Naive B cell (primary cell): ENCODE measurements at places on chromosomes 11 and 22. TPM values are rescaled to one million over a fixed set of nuclear protein-coding genes. Genes with fewer than 3 reads are reported as not detected.

- no peak for DNase-seq
These were observed 34.1 kb downstream of the CSNK2A3 start for GRCh38 chr11:11318961-11319360.

The ZNF70 gene
- polyA plus RNA-seq: 1.0 TPM

The TSPAN18 gene
- polyA plus RNA-seq: not detected

The OR56A1 gene
- not detected for polyA plus RNA-seq

The MEI1 gene
- polyA plus RNA-seq: 81.9 TPM

GRCh38 chr11:35971841-35972422, 28.1 kb downstream of the LDLRAD3 start:
- DNase-seq: no peak

GRCh38 chr11:118998822-118999221, 884 bp downstream of the CENATAC start:
- no peak for DNase-seq

DNA sequence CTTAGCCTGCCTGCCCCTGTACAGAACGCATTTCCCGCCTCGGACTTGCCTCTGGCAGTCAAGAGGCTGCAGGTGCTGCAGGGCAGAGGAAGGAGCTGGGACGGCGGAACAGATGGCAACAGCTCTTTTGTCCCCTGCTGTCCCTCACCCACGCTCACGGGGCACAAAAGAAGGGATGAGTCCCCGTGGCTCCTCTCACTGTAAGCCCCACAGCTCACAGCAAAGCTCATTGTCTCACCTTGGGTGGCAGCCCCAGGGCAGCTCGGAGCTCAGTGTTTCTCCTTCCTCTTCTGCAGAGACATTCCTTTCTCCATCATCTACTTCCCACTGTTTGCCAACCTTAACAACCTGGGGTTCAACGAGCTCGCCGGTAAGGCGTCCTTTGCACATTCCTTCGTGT, 24.3 kb downstream of the SLC25A18 start:
- DNase-seq: no peak
